ENCODE measurements at places on chromosomes 7 and 10.

DNA sequence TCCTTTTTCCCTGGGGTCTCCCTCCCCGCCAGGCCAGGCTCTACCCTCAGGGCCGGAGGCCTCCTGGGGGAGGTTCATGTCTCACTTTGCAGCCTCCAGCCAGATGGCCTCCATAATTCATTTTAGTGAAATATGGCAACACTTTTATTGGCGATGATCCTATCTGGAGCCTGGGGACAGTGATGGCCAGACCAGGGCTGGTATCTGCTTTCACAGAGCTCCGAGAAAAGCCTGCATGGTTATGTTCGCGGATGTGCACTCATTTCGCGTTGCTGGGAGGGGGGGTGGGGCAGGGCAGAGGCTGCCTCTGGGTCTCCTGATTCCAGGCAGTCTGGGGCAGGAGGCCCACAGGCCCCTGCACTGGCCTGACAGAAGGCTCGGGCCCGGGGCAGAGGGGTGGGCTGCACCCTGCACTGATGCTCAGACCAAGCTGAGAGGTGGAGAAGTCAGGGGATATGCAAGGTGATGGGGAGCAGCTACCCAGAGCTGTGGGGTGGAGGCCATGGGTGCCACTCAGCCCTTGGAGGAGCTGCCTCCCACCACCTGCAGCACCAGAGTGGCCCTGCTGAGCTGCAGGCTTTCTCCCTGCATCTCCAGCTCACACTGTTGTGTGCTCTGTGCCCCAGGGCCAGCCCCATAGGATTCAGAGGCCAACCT, 85.3 kb upstream of the RET start:
- DNase-seq: no peak

- DNase-seq: peak; percentile 80
These were observed 460 bp downstream of the ANXA11 start for GRCh38 chr10:80204677-80205476.

DNA sequence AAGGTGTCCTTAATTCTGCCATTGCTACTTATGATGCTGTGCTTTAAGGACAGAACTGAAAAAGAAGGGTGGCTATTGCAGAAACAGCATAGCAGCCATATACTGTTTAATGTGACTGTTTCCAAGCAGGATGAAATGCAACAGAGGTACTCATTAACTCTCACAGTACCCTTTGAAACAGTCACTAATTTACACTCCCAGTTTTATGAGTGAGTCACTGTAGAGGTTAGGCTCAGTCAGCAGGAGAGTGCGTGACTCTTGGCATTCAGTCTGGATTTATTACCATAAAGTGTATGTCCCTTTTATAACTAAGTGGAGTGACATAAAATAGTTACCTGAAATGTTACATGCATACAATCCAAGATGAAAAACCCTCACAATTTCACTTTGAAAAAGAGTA, 27.7 kb downstream of the ALDH18A1 start:
- no peak for DNase-seq

GRCh38 chr10:129866894-129867293, 97.2 kb downstream of the EBF3 start:
- DNase-seq: no peak

GRCh38 chr7:117126676-117127075, 173.4 kb downstream of the ST7 start:
- no peak for DNase-seq

GRCh38 chr7:77796109-77796508, 2.1 kb downstream of the TMEM60 start:
- DNase-seq: no peak

DNA sequence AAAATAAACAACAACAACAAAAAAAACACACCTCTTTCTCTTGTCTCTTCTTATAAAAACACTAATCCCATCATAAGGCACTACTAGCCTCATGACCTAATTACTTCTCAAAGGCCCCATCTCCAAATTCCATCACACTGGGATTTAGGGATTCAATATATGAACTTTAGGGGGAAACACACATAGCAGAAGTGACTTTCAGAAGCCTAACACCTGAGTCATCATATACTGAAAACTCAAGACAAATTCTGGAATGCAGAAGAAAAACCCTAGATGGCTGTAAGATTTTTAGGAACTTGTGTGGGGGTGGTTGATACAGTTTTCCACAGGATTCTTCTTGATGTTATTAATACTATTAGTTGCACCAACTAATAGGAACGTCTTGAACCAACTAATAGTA, 33.7 kb upstream of the CSTF2T start:
- DNase-seq: no peak

DNA sequence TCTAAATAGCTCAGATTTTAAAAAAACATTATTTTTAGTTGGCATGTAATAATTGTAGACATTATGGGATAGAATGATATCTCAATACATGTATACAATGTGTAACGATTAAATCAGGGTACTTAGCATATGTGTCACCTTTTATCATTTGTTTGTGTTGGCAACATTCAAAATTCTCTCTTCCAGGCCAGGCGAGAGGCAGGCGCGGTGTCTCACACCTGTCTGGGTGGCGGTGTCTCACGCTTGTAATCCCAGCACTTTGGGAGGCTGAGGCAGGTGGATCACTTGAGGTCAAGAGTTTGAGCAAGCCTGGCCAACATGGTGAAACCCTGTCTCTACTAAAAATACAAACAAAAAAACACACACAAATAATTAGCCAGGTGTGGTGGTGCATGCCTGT, 151.7 kb downstream of the RTKN2 start:
- no peak for DNase-seq

Measured in GM20000 (cell line).